ENCODE measurements at places on chromosomes 12 and 14. TPM values are rescaled to one million over a fixed set of nuclear protein-coding genes. Genes with fewer than 3 reads are reported as not detected.

DNA sequence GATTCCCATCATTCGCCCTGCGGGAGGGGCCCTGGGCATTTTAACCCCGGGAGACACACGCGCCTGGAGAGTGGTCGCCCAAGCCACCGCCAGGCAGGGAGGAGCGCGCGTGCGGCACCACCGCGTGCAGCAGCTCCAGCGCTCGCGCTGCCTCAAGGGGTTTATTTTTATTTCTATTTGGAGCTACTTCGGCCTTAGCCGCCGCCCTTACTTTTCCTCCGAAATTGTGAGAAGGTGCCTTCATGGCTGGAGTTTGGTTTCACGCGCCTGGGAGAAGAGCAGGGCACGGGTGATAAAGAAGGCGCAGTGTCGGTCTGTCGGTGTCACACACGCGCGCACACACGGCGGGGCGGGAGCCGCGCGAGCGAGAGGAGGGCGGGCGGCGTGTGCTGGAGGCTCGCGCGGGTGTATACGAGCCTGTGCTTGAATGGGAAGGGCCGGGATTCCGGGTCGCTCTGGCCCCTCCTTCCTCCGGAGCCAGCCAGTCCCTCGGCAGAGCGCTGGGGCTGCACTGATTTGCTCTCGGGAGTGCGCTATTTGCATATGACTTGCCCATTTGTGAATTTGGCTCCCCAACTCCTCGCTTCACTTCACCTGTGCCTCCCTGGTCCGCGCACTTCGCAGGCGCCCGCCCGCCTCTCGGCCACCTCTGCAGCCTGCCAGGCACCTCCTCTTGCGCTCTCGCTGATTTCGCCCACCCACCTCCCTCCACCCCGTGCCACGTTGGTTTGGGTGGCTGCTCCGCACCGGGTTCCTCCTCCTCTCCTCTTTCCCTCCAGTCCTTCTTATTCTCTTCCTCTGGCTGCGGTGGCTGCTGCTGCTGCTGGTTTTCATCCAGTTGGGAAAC is 932.3 kb downstream of the DIO2 start:
- peak; percentile 87 for DNase-seq

DNA sequence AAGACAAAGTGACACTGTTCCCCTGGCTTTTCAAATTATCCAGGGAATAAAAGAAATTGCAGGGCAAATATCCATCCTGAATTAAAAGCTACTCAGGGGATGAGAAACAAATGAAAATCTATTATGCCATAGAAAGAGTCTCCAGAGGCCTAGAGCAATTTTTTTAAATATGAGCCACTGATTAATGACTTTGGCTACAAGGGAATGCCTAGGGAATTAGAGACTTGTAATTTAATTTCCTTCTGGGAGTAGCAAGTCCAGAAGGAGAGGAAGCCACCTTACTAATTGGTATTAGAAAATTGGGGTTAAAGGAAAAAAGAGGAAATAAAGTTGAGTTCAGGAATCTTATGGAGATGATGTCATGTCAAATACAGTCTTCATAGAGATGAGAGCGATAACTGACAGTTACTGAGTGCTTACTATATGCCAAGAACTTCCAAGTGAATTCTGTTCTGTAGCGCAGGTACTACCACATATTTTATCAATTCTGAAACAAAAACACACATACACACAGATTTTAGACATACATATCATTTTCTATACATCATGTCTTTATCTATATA is 304.4 kb downstream of the DUSP6 start:
- no peak for DNase-seq

The FAM186B gene
- total RNA-seq: 0.65 TPM

- no peak for DNase-seq
Observed at GRCh38 chr12:130633771-130634170, 82.3 kb downstream of the RIMBP2 start.

GRCh38 chr12:92412856-92413255 is 267.2 kb upstream of the BTG1 start:
- DNase-seq: no peak

GRCh38 chr14:79730196-79730595 is 481.1 kb downstream of the DIO2 start:
- no peak for DNase-seq

The DPPA3 gene
- total RNA-seq: not detected

The LRRK2 gene
- total RNA-seq: 11.1 TPM

- no peak for DNase-seq
Observed at GRCh38 chr12:102298022-102298421, 100.4 kb upstream of the PMCH start.

GRCh38 chr14:22797017-22797917 is 18.0 kb downstream of the SLC7A7 start:
- DNase-seq: no peak

- DNase-seq: no peak
Observed at GRCh38 chr14:71692496-71692895, 239.7 kb upstream of the RGS6 start.

The GPR68 gene
- 2.5 TPM for total RNA-seq

The LIMA1 gene
- 62.1 TPM for total RNA-seq

DNA sequence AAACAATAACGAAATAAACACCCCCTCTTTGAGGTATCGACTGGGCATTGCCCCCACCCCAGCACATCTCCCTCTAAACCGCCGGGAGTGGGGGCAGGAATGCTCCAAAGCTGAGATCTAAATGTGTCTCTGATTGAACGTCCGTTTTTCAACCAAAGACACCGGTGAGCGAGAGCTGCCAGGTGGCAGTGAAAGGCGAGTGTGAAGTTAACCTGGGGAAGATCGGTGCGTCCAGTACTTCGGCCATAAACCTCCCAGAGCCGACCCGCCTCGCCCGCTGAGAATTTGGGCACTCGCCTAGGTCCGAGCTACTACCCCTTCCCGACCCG is 625 bp downstream of the ANGEL1 start:
- peak; percentile 87 for DNase-seq

DNA sequence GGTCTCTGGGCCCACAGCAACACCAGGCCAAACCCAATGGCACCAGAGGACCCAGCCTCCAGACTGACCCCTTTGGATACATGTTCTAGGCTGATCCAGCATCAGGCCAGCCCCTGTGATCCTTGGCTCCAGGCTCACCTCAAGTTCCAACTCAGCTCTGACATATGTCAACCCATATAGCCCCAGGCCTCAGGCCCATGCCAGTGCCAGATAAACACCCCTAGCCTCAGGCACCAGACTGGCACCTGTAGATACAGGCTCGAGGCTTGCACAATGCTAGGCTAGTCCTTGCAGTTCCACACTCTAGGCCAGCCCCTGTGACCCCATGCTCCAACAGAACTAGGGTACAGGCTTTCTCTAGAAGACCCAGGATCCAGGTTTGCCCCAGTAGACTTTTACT is 287.5 kb downstream of the KCNC2 start:
- DNase-seq: no peak

The KCNH3 gene
- total RNA-seq: not detected

The FAM90A1 gene
- 0.23 TPM for total RNA-seq

DNA sequence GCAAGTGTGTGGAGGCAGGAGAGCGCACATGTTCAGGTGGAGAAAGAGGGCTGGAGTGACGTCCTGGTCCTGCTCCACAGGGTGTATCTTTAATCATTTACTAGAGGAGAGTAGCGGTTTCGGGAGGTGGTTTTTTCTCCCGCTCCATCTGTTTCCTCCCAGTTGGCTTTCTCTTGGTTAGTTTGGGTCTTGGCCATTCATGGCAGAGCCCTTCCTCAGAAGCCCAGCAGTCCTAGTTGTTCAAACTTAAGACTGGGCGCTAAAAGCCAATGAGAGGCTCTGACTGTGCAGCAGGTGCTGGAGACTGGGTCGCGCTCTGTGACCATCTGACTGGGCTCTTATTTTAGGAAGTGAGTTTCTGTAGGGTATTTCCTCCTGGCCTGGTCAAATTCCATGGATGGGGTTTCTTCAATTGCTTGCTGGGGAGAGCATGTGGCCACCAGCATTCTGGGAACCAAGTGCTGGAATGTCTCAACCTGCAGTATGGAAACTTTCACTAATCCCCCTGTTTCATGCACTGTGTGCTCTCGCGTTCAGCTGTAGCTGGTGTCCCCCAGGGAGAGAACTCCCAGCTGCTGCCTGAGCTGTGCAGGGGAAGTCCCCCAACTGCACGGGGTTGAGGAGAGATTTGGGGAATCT is 27.4 kb upstream of the TSPAN9 start:
- DNase-seq: no peak

- no peak for DNase-seq
Observed at GRCh38 chr12:132764231-132764630, 2.6 kb upstream of the ANKLE2 start.

- DNase-seq: no peak
Observed at GRCh38 chr14:85701116-85701515, 171.2 kb downstream of the FLRT2 start.

The CYP46A1 gene
- 4.7 TPM for total RNA-seq

DNA sequence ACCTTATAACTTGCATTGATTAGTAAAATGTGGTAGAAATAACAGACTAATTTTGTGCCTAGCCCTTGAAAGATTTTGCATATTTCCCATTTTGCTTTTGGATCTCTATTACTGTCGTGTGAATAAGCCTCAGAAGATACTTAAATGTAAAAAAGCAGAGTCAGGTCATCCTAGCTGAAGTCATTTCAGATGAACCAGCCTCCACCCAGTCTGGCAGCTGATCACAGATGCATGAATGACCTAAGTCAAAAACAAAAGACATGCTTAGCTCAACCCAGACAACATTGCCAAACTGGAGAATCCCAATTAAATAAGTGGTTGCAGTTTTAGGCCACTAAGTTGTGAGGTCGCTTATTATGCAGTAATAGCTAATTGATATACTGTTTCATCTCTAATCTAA is 349.9 kb downstream of the C12orf50 start:
- DNase-seq: peak; percentile 23

- no peak for DNase-seq
Observed at GRCh38 chr14:35963209-35963608, 137.1 kb downstream of the BRMS1L start.

GRCh38 chr12:110907583-110907982 is 12.8 kb downstream of the MYL2 start:
- DNase-seq: no peak

The ZFYVE26 gene
- total RNA-seq: 22.1 TPM

DNA sequence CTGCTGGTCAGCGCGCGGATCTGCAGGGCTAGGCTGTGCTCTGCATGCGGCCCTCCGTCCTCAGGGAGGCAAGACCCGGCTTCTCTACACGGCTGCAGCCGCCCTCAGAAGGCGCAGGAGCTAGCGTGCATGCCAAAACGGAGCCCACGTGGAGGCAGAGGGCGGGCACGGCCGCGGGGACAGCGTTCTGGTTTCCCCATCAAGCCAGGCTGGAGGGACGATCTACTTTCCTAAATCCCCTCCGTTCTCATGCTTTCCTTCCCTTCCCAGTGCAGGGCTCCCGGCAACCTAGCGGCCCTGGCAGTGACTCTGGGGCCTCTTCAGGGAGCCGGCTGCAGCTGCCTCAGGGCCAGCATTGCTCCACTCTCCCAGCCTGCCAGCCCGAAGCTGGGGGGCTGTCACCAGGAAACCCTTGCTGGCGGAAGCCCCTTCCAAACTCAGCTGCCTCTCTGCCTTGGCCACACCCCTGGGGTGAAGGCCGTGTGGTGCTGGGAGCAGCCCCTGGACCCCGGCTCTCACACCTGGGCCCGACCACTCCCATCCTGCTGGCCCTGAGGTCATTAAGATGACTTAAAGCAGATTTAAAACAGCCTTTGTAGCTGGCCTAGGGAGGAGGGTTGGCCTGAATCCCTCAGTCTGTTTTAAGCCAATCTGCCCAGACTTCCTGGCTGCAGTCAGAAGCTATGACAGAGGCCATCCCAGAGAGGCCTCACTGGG is 9.2 kb upstream of the GOLGA3 start:
- DNase-seq: no peak
